ENCODE measurements at places on chromosomes 7 and 10.

GRCh38 chr10:50373821-50374501, 122.6 kb upstream of the ASAH2 start:
- no peak for DNase-seq

GRCh38 chr10:106980495-106981451, 183.7 kb downstream of the SORCS1 start:
- DNase-seq: no peak

DNA sequence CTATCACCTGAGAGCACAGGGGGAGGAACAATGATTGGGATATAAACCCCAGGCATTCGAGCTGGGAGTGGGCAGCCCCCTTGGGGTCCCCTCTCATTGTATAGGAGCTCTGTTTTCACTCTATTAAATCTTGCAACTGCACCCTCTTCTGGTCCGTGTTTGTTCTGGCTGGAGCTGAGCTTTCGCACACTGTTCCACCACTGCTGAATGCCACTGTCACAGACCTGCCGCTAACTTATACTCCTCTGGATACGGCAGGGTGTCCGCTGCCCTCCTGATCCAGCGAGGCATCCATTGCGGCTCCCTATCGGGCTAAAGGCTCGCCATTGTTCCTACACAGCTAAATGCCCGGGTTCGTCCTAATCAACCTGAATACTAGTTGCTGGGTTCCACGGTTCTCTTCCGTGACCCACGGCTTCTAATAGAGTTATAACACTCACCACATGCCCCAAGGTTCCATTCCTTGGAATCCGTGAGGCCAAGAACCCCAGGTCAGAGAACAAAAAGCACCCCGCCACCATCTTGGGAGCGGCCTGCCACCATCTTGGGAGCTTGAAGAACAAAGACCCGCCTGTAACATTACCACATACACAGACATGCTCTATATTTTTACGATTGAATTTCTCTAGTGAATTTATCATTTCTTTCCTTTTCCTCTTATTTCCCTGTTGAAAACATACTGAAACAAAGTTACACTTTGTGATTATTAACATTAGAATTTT, 9.0 kb downstream of the ZWINT start:
- no peak for DNase-seq

GRCh38 chr7:141785706-141786552, 4.1 kb upstream of the TAS2R5 start:
- DNase-seq: no peak

- no peak for DNase-seq
These were observed 29.0 kb upstream of the DGKI start for GRCh38 chr7:137875746-137876145.

DNA sequence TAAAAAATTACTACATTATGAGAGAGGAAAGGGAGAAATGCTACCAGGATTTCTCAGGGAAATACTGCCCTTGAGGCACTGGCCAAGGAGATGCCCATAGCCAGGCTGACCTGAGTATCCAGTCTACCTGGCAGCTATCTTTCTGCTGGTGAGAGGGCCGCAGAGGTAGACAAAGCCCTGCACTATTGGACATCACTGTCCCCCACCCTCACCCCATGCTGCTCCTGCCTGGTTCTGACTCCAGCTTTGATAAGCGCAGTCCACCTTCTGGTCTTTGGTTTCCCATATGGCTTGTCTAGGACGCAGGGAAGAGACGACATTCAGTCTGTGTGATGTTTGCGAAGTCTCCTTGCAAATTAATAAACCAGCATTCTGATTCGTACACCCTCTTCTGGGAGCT, 3.7 kb downstream of the ITPRIP start:
- no peak for DNase-seq

- DNase-seq: no peak
These were observed 1.5 kb downstream of the UNC5B start for GRCh38 chr10:71213761-71214440.

Measured in cerebellar nuclear complex (tissue), 1 donor.